ENCODE measurements at places on chromosomes 4 and X.

- DNase-seq, result no peak
Observed at GRCh38 chrX:74924449-74925224, 615 bp downstream of the NEXMIF start.

DNA sequence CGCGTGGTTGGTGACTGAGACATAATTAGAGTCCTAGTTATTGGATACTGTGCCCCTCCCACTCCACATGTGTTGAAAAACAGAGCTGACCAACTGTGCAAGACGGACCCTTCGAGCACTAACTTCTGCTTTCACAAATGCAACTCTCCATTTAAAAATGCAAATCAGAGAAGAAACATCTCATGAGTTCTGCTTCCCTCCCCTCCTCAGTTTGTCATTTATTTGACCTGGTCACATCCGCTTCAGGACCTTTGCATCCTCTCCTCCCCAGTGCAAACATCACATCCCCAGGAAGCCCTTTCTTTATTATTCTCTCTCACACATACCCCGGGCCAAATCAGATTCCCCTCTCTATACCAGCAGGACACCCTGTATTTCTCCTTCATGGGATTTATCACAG, 38.1 kb upstream of the NOCT start:
- DNase-seq, result no peak

DNA sequence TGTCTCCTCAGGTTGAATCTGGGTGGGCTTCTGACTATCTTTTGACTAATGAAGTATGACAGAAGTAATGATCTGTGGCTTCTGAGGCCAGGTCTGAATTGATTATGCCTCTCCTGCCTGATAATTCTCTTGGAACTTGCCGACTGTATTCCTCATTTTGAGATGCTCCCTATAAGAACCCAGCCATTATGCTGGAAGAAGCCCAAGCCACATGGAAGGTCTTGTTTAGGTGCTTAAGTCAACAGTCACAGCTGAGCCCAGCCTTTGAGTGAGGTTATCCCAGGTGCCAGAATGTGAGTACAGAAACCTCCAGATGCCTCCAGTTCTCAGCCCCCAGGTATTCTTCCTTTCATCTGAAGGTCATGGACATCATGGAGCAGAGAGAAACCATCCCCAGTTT, 456.6 kb downstream of the IL15 start:
- no peak for DNase-seq

DNA sequence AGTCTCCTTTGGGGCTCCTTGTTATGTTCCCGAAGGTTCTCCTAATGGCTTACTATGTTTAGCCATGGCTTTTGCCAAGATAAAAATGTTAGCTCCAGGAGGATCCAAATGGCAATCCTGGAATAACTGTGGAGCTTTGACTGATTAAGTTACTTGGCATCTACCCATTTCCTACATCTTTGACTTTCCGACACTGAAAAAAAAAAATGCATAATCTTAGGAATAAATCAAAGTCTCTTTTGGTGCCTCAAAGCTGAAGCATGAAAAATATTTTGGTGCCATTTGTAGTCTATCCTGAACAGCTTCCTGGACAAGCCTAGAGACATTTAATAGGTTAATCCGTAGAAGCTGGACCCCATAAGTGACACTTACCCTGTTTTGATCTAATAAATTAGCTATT, 191.7 kb downstream of the PALLD start:
- no peak for DNase-seq

DNA sequence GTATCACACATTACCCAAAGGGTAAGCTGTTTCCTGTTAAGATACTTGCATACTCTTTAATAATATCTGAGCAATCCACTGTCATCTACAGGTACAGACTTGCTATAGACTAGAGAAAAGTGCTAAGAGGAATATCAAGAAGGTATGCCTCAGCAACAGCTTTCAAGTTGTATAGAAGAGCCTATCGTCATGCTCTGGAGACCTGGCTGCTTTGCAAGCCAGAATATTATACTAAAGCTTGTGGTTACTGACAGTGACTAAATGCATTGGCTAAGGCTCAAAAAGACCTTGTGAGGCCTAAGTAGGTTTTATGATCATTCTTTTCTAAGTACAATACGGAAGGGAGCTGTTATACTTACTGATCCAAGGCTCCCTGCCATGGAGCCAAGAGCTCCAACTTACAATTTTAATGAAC, 11.3 kb downstream of the LAMP2 start:
- DNase-seq, result no peak

- no peak for DNase-seq
Observed at GRCh38 chr4:77358315-77358928, 201.4 kb downstream of the CCNG2 start.

DNA sequence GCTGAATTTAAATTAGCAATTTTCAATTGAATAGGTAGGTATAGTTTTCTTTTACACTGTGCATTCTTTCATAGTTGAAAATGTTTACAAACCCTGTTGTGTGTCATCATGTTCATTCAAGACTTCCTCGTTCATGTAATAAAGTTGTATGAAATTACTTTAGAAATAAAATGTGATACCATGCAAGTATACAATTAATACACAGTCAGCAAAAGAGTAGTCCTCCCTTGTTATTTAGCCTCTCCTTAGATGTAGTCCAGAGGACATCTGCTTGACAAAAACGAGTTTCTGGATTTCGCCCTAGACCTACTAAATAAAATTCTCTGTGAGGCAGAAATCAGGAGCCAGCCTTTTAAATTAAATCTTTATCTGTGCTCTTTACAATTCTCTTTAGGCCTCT, 231.6 kb downstream of the CXXC4 start:
- no peak for DNase-seq
